GM12878 (cell line): ENCODE measurements at places on chromosomes 2 and 18.

DNA sequence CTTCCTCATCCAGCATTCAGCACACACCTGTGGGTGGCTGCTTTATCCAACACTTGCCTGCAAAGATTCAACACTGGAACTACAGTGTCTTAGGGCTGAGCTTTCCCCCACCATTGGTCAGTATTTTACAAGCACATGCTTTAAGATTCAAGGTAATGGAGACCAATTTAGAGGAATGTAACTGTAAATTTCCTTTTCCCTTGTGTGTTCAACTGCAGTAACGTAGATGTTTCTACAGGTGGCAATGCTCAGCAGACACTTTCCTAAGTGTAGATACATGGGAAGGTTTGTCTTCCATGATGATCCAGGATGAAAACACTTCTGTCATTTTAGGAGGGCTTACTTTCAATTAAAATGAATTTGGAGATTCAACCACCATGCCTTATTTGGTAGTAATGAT lies 143.6 kb upstream of the PXDN start:
- no peak for DNase-seq

DNA sequence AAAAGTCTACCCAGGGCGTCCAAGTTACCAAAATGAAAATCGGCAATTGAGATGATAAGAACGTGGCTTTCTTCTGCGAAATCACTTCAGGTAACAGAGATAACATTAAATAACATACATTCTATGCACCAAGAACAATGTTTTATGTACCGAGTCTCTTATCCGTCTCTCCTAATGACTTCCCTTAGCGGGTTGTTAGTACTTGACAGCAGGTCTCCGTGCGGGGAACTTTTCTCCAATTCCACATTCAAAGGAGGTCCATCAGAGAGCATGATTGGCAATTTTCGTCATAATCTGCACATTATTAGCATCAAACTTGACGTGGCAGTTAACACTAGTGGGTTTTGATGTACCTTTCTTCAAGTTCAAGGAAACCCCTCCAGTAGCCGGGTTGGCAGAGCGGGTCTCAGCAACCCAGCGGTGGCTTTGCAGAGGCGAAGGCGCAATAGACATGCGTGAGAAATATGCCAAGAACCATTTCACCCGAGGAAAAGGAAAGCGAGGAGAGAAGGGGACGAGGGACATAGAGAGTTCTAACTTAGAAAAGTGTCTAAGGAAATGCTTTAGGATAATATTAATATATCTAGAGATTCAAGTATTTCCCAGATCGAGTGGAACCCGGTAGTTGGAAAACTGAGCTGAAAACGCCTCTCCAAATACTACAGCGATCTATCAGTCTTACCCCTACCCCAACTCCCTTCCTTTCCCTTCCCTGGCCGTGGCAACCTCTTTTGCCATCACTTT lies 5.0 kb downstream of the EVX2 start:
- no peak for DNase-seq

DNA sequence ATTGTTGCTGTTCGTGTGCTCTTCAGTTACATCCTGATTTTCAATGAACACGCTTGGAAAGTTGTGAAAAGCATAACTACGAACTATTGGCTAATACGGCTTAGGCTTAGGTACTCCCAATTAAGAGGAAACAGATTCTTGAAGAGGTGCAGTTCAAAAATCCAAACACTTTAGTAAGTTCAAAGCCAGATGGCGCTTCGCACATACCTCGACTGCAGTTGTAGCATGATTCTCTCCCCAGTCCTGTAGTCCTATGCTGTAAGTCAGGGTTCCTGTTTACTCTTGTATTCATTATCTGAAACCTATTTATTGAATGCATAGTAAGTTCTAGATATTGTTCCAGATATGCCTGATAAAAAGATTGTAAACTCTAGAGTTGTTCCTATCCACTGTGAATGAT lies 165.2 kb downstream of the TRIB2 start:
- no peak for DNase-seq

DNA sequence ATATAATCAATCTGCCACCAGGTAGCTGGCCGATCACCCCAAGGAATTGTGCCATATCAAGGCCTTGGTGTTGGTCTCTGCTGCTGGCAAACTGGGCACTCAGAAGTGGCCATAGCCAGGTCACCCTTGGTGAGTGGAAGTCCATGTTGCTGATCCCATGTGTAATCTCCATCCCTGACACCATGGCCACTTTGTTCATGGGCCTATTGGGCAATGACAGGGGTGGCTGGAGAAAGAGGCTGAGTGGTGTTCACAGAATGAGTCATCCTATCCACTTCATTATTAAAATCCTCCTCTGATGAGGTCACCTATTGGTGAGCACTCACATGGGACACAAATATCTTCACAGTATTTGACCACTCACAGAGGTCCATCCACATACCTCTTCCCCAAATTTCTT lies 26.7 kb upstream of the CD226 start:
- DNase-seq, result no peak

GRCh38 chr2:60998628-60999545 lies 18.6 kb upstream of the PEX13 start:
- no peak for DNase-seq

DNA sequence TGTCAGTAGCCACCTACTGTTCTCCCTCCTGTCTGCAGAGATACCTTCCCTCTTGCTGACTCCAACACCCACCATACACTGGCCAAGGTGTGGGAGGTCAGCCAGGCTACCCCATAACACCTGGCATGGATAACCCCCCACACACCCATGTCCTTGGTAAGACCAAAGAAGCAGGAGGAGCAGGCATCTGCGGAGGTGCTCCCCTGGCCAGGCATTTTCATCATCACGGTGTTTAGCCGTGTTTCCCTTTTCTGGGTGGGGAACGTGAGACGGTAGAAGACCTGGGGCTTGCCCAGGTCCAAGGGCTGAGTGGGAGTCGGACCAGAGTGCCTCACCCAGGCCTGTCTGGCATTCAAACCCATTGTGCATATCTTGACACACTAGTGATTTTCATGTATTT lies 150.3 kb downstream of the SMAD7 start:
- DNase-seq, result no peak
